MG63 (cell line): ENCODE measurements at places on chromosomes 11 and 22. TPM values are rescaled to one million over a fixed set of nuclear protein-coding genes. Genes with fewer than 3 reads are reported as not detected.

- no peak for DNase-seq
Observed at GRCh38 chr22:21981874-21982273, 713 bp downstream of the TOP3B start.

- DNase-seq = no peak
Observed at GRCh38 chr11:13012056-13012661, 3.0 kb downstream of the RASSF10 start.

DNA sequence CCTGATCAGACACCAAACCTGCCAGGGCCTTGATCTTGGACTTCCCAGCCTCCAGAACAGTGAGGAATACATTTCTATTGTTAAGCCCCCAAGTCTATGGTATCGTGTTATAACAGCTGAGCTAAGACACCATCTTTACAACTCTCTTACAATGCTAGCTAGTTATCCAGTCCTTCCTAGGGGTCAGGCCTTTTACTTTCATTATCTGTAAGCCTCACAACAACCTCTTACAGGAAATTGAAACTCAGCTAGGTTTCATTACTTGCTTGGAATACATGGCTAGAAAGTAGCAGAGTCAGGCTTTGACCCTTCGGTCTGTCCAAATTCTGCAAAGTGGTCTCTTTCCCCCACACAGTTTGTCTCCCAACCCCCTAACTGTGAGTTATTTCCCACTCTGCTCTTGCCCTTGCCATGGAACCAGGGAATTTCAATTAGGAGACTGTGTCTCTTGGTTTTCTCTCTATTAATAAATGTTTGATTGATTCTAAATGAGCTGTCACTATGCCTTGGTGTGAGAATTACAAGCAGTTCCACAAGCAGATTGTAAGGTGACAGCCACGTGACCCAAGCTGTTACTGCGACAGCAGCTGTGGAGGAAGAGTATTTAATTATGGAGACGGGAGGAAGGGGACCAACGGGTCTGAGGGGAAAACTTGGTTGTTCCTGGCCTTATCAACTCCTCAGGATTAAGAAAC is 38.4 kb upstream of the CLMP start:
- no peak for DNase-seq

DNA sequence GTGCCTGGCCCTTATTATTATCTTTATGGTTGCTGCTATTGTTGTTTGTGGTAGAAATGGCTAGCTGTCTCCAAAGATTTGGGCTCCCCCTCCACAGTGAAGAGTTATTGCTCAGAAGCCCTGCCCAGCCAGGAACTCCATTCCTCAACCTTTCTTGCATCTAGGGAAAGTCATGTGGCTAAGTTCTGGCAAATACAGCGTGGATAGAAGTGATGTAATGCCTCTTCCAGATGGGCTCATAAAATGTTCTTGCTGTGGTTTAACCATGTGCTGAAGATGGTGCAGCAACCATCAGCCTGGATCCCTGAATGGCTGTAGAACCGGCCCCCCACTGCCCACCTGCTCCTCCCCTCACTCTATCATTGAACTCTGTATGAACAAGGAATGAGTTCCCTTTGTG is 203.5 kb upstream of the E2F8 start:
- DNase-seq = no peak

Gene RCN1
- 132 and 169 TPM in 2 replicates for total RNA-seq

DNA sequence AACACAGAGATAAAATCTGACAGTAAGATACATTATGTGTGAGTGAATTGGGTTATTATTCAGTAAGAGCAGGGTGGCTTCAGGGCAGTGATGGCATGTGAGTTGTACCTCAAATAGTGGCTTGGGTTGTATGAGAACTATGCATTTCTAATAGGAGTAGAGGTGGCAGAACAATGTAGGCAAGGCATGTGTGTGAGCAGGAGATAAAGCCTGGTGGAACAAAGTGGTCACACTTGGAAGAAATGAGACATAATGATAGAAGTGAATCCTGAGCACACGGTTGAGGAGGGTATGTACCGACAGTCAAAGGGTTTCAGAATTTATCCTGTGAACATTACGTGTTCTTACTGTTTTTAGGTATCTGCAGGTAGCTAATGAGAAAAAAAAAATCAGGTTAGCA is 159.3 kb downstream of the CASP12 start:
- DNase-seq = no peak

DNA sequence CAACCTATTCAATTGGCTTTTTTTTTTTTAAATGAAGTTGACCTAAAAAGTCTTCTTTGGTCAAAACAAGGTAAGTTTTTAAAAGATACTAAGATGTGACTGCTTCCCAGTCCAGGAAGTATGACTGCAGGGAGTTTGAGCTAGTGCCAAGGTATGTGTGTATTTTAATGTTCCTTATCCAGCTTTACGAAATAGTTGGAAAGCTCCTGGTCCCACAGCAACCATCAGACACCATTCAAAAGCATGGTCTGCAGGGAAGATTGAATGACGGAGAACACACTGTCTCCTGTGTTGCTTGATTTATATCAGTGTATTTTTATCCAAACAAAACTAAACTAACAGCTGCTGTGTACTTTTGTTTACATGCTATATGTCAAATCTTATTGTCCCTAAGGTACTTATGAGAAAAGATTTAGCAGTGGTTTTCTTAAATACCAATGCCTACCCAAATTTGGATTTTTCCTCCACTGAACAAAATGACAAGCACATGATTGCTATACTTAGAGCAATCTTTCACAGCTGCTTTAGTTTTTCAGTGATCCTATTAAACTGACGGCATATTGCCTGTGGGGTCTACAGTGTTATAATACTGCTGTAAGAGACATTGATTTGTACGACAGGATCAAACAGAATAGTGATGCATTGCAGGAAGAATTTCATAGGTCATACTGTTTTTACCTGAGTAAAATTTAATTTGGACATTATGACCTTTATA is 122.9 kb downstream of the DCDC1 start:
- DNase-seq = no peak

GRCh38 chr11:103338621-103339484 is 229.6 kb downstream of the DYNC2H1 start:
- DNase-seq = no peak

Gene SLC22A8
- total RNA-seq = not detected in 2 replicates

- DNase-seq = no peak
Observed at GRCh38 chr11:7501251-7501650, 12.5 kb upstream of the PPFIBP2 start.

- DNase-seq = no peak
Observed at GRCh38 chr11:73281201-73281741, 9.1 kb downstream of the P2RY6 start.

DNA sequence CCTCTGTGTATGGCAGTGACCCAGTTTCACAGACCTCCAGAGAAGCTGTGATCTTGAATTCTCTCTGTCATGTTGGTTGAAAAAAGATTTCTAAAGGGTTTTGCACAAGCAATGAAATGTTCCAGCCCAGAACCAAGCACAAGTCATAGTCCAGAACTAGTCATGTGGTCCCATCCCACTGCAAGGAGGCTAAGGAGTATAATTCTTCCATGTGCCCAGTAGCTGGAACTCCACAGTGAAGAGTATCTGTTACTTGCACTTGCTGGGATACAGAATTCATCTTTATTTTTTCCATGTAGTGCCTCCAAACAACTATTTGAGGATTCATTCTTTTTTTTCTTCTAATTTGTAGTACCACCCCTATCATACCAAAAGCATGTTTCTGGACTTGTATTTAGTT is 9.9 kb upstream of the MMP8 start:
- no peak for DNase-seq

DNA sequence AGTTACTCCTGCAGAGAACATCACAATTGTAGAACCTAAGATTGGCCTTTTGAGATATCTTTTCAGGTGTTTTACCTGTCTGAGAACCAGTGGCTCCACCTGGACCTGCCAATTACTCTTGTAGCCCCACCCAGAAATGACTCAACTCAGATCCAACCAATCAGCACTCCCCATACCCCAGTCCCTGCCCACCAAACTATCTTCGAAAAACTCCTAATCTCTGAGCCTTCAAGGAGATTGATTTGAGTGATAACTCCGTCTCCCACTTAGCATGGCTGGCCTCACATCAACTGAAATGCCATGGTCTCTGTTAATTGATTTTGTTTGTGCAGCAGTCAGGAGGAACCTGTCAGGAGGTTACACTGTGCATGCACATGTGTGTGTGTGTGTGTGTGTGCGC is 103.6 kb downstream of the MTNR1B start:
- DNase-seq = no peak

- DNase-seq = no peak
Observed at GRCh38 chr11:5345831-5346230, 2.5 kb upstream of the OR51B5 start.

Gene SYCE3
- total RNA-seq = not detected in 2 replicates

GRCh38 chr11:103648670-103649400 is 387.6 kb upstream of the DDI1 start:
- DNase-seq = no peak

Gene OR8D2
- not detected in 2 replicates for total RNA-seq

DNA sequence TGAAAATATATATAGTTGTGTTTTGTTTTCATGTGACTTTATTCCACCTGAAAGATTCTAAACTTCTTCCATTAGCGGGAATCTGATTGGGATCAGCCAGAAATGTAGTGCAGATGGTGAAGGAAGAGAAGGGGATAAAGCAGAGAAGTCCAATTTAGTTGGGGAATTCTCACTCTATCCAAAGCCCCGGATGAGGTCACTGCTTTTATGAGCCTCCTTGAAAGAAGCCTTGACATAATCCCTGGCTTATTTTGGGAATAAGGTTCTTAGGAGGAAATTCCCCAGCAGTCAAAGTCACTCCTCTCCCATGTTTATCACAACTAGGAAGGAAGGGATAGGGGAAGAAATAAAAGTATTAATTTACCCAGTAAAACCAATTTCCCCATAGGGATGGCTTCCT is 41.1 kb downstream of the OSBP start:
- no peak for DNase-seq

DNA sequence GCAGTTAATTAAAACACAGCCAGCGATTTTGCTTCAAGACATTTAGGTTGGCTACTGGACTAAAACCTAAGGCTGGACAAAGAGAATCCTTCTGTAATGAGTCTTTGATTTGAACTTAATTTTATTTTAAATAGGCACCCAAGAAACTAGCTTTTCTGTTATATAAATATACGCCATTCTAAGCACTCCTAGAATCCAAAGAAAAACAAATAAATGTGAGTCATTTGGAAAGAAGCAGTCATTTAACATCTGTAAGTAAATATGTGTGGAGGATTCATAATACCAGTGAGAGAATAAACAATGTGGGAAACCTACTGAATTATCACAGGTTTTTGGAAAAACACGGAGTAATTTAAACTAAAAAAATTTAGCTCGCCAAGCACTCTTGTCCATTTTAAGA is 1.2 kb upstream of the TECTA start:
- no peak for DNase-seq

GRCh38 chr11:69986440-69986787 is 91.7 kb upstream of the ANO1 start:
- no peak for DNase-seq

Gene ME3
- total RNA-seq = 2.7 TPM in 1 of 2 replicates, not detected in the other

Gene BDNF
- total RNA-seq = 20.6 and 21.2 TPM in 2 replicates
